Activated CD8-positive, alpha-beta memory T cell treated with anti-CD3 and anti-CD28 coated beads for 1 hour (primary cell): ENCODE measurements at places on chromosomes 16 and 17.
A peak's percentile ranks its signal among the peaks of the same experiment; 100 is the strongest.

GRCh38 chr17:43900858-43901754 is 6.2 kb downstream of the MPP2 start:
- no peak for DNase-seq

GRCh38 chr17:573036-573435 is 141.6 kb downstream of the VPS53 start:
- DNase-seq = no peak

DNA sequence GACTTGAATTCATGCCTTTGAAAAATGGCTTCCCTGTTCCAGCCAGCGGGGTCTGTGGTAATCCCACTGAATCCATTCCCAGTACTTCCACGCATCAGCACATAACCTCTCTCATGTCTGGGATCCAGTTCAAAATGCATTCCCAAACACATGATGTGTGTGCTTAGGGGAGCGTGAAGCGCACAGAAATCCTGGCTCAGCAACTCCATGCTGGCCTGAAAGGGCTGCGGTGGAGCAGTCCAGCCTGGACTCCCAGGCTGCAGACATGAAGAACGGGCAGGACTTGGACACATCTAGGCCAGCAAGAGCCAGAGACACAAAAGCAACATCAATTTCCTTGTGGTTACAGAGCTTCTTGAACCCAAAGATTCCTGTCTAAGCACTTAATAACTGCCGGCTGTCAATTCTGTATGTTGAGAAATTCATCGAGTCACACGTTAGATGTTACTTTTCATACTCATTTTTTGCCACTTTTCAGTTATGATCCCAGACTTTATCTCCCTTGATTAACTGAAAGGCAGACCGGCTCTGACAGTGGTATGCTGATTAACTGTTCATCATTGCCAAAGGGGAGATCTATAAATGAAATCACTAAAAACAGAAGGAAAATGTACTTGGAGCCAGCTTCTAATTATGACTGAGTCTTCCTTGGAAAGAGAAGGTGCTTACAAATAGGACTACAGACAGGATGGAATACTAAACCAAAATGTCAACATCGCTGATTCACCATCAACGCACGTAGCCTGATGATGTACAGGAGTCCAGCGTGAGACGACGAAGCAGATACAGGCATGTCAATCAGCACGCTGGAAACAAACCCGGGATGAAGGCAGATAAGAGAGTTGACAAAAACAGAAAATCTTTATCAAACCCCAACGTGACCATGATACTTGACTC is 23.0 kb downstream of the NSMCE1 start:
- no peak for DNase-seq

GRCh38 chr17:49969134-49969759 is at the start of gene DLX4:
DLX4 (plus strand) TSS chr17:49969190; CDS start chr17:49969469, 279 bp downstream.
- no peak for DNase-seq

- DNase-seq = no peak
Observed at GRCh38 chr16:78269256-78269655, 169.8 kb downstream of the WWOX start.

- no peak for DNase-seq
Observed at GRCh38 chr16:775236-775796, 12.9 kb downstream of the RPUSD1 start.

DNA sequence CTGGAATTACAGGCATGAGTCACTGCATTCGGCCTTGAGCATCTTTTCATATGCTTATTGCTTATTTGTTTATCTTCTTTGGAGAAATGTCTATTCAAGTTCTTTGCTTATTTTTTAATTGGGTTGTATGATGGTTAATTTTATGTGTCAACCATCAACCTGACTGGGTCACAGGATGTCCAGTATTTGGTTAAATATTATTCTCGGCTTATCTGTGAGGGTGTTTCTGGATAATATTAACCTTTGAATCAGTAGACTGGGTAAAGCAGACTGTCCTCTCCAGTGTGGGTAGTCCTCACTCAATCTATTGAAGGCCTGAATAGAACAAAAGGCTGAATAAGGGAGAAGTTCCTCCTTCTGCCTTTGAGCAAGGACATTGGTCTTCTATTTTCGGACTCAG is 142.0 kb downstream of the SSH2 start:
- DNase-seq = no peak

DNA sequence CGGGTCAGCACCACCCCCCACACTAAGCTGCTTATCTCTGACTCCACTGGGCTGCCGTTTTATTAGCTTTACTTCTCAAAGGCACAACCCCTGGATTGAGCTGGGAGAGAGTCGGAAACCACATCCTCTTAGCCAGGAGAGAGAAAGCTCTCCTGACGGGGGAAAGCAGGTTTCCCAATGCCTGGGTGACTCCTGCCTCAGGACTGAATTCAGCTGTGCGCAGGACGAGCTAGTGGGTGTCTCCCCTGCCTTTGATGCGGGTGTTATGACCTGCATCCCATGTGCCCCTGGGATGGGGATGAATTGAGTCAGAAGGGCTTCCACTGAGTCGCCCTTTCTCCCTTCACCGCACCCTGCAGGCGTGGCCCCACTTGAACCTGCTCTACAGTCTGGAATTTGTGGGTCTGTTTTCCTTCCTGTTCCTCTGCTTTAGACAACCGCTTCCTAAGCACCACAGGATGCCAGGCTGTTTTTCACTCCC is 819.2 kb upstream of the EEF2KMT start:
- DNase-seq = no peak

GRCh38 chr17:5816491-5817070 is 232.3 kb upstream of the NLRP1 start:
- no peak for DNase-seq

- DNase-seq = no peak
Observed at GRCh38 chr17:82835766-82836512, 3.9 kb downstream of the ZNF750 start.

DNA sequence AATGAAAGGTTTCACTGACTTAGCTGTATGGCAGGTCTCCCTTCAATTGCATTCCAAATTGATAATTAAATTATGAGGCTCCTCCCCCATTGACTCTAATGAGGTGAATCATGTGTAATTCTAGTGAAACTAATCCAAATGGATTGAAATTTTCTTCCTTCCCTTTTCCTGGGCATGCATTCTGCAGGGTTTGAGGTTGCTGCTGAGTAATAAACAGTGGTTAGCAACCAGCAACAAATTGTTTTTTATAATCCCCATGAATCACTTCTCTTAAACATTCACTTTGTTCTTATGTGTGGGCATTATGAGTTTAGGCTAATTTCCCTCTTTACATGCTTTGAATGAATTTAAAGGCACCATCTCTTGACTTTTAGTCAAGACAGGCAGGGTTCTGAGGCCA is 43.4 kb downstream of the MYOCD start:
- no peak for DNase-seq

GRCh38 chr16:64132190-64132589 is 989.7 kb downstream of the CDH11 start:
- no peak for DNase-seq

GRCh38 chr17:77089124-77089490 is 51.7 kb upstream of the SEC14L1 start:
- DNase-seq = no peak

DNA sequence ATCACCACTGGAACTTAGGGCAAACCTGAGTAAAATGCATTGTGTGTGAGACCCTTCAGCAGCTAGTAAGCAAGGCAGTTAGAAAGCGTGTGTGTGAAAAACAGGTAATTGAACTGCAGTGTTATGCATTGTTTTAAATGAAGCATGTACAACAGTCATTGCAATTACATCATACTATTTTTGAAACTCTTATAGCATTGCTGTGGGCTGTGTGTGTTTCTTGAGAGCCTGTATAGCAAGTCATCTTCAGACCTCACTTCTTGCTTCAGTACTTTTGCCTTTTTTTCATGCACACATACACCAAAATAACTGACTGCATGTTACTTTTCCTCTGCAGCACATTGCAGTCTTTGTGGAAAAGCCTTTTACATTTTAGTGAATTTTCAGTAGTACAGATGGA is 19.2 kb downstream of the PTRH2 start:
- no peak for DNase-seq

- DNase-seq = no peak
Observed at GRCh38 chr17:48647103-48647962, 21.2 kb upstream of the HOXB9 start.

DNA sequence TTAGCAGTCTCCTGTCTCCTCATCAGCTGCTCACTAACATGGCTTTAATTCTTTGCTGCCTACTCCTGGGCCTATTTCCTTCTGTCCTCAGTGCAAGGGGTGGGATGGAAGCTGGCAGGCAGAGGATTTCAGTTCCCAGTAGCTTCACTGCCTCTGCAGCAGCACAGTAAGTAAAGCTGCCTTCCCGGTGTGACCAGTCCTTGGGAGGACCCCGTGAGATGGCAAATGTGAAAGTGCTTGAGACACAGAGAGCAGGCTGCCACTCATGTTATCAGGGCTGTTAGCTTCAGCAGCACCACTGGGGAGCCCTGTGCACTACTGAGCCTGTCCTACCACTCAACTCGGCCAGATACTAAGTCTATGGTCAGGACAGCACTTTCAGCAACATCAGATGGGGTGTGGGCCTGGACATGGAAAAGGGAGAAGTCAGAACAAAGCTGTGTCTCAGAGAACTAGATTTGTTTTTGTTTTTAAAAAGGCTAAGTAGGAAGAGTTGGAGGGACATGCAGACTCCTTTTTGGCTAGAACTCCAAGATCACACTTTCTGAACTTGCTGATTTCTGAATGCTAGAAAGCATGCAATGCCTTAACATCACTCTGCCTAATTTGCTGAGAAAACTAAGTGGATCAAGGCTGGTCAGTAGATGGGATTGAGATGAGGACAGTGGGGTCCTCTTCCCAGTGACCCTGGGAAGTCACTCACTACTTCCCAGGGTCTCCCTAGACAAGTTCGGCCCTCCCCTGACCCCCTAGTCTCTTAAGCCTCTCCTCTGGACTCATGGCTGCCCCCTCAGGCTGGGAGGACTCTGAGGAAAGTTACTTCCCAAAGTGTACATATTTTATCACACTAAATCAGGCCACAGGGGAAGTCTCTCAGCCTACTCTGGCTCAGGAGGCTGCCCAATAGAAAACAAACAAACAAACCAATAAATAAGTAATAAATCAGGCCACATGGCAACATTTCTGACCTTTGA is 1.1 kb downstream of the ACSF2 start:
- DNase-seq = no peak

GRCh38 chr17:40015005-40015997 is at the start of gene CSF3:
CSF3 (plus strand) TSS chr17:40015440; CDS start chr17:40015475, 35 bp downstream.
- DNase-seq = no peak

GRCh38 chr16:52546291-52547003 is 496 bp downstream of the TOX3 start:
- DNase-seq = no peak

DNA sequence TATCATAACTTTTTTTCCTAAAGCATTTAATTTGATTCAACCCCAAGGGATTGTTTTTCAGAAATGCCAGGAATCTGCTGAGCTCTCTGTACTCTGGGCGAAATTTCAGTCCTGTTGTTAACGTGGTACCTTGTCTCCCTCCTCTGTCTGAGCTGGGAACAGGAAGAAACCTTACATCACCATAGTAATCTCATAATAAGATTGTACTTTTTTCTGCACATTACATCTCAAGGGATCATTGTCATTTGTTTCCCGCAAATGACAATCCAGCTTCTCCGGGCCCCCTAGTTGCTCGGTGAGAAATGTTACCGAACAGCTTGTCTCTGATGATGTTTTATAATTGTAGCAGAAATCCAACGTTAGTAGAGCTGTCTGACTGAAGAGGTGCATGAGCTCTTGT is 152.7 kb upstream of the ERCC4 start:
- DNase-seq = no peak

GRCh38 chr17:50949989-50950877 is 84.1 kb upstream of the TOB1 start:
- peak; percentile 29 for DNase-seq

GRCh38 chr17:7460850-7461660 is 16.2 kb downstream of the CHRNB1 start:
- DNase-seq = no peak

DNA sequence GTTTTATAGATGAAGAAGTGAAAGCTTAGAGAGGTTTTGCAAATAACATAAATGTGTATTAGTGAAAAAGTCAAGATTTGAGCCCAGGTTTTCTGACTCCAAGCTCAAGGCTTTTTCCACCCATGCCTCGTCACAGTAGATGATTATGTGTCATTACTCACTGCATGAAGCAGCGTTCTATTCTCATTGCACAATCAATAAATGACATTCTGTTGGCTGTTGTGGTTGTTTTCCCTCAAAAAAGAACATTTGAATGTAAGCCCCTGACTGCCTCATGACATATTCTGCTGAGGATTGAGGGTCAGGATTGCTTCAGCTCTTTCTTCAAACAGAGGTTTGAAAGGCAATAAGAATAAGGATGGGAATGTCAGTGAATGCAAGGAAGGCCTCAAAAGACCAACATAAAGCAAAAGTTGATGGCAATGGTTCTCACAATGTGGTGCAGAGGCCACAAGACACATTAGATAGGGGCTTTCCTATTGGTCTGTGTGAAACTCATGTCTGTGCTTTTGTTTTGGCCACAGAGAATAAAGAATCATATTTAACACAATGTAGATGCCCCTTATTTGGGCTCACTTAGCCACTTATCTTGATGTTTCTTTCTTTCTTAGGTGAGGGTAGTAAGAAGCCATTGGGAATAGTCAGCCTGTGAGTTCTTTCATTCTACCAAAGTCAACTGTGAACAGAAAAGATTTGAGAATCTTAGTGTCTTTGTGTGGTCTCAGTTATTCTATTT is 5.4 kb upstream of the MMD start:
- no peak for DNase-seq

DNA sequence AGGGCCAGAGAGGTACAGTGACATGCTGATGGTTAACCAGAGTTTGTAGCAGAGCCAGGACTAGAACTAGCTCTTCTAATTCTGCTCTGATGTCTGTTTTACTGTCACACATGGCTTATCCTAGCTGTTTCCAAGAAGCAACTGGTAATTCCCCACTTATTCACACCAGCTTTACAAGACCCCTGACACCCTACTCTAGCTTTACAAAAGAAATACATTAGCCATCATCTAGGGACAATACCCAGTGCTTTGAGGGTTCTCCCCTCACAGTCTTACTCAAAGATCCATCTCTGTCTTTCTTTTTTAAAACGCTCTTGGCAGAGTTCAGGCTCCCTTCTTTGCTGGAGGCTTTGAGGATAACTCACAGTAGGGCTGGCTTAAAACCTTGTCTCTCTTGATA is 197.3 kb upstream of the PMFBP1 start:
- DNase-seq = no peak

- DNase-seq = no peak
Observed at GRCh38 chr17:79305376-79305767, 230.7 kb downstream of the ENGASE start.

GRCh38 chr17:29579866-29580771 is 9.3 kb downstream of the GIT1 start:
- DNase-seq = peak; percentile 82

DNA sequence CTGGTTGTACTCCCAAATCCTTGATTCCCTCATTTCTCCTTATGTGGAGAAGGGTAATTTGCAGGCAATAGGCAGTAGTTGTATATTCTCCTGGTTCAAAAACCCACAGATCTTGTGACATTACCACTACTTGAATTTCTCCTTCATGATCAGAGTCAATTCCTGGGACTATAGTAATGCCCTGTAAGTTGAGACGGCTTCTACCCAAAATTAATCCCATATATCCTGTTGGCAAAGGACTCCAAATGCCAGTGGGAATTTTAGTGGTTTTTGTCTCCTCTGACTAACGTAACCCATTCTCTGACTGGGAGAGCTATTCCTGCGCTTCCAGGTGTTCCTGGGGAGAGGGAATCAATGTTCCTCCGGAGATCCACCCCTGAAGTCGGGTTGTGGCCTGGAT is 11.6 kb upstream of the ZNF689 start:
- no peak for DNase-seq

- DNase-seq = no peak
Observed at GRCh38 chr17:46035112-46035818, 36.2 kb downstream of the STH start.
